Epithelial cell of proximal tubule (primary cell): ENCODE measurements at places on chromosomes 7 and 10.

GRCh38 chr10:50469288-50469687 lies 154.5 kb downstream of the SGMS1 start:
- DNase-seq: no peak

GRCh38 chr10:28564905-28565304 lies 32.0 kb downstream of the WAC start:
- DNase-seq: no peak

GRCh38 chr7:24764972-24765744 lies 7.9 kb upstream of the GSDME start:
- no peak for DNase-seq

- DNase-seq: no peak
Observed at GRCh38 chr10:69968830-69969229, 83.8 kb upstream of the MACROH2A2 start.

GRCh38 chr10:100518761-100519241 lies 860 bp downstream of the SEC31B start:
- DNase-seq: no peak

DNA sequence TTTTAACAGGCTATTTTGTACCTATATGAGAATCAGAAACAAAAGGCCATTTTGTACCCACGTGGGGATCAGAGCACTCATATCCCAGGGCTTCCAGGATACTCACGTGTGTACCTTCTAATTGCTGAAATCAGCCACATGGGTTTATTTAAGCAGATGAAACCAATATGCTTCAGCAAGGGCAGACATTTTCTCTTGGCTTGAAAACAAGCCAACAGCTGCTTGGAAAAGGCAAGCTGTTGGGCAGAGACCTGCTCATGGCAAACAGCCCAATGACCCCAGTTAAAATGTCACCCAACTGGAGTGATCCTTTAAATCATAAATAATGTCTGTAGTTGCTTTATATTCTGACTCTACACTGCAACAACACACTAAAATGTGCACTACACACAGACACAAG lies 26.5 kb upstream of the TOMM7 start:
- no peak for DNase-seq

- peak; percentile 12 for DNase-seq
Observed at GRCh38 chr10:60114765-60115586, 208.6 kb upstream of the CCDC6 start.

GRCh38 chr10:93034426-93034825 lies 26.2 kb upstream of the CYP26C1 start:
- DNase-seq: no peak

DNA sequence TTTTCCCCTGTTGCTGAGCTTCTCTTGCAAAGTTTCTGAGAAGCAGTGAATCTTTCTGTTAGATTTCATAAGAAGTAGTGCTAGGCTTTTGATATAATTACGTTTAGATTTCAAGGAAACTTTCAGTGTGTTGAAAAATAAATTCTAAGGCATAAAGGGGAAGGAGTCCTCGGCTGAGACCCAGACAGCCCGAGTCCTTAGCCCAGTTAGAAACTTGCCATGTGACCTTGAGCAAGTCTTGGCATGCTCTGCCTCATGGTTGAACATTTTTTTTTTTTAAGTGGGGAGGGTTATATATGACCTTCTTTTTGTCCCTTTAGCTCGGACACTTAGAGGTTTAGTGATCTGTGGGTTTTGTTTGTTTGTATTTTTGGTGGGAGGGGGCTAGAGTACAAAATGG lies 117.5 kb downstream of the TCF7L2 start:
- DNase-seq: no peak

- DNase-seq: no peak
Observed at GRCh38 chr7:45972629-45973312, 51.7 kb upstream of the IGFBP3 start.

DNA sequence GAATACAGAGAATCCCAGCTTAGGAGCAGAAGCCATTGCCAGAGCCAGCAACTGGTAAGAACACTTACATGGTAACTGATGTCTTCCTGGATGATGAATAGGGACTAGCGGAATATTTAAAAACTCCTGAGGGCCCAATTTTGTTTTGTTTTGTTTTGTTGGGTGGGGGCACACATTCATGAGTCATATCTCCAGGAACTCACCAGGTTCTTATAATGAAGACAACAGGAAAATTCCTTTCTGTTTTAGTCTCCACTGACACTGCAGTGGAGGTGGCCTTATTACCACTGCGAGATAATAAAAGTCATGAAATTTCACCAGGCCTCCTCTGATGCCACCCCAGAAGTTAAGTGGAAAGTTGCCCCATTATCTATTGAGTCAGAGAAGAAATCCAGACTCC lies 6.6 kb upstream of the CUZD1 start:
- DNase-seq: no peak

- DNase-seq: no peak
Observed at GRCh38 chr10:5305374-5305773, 59.4 kb upstream of the UCN3 start.

- DNase-seq: no peak
Observed at GRCh38 chr7:130758429-130759056, 24.5 kb upstream of the KLF14 start.

GRCh38 chr10:93849593-93849992 lies 44.2 kb upstream of the SLC35G1 start:
- DNase-seq: no peak

DNA sequence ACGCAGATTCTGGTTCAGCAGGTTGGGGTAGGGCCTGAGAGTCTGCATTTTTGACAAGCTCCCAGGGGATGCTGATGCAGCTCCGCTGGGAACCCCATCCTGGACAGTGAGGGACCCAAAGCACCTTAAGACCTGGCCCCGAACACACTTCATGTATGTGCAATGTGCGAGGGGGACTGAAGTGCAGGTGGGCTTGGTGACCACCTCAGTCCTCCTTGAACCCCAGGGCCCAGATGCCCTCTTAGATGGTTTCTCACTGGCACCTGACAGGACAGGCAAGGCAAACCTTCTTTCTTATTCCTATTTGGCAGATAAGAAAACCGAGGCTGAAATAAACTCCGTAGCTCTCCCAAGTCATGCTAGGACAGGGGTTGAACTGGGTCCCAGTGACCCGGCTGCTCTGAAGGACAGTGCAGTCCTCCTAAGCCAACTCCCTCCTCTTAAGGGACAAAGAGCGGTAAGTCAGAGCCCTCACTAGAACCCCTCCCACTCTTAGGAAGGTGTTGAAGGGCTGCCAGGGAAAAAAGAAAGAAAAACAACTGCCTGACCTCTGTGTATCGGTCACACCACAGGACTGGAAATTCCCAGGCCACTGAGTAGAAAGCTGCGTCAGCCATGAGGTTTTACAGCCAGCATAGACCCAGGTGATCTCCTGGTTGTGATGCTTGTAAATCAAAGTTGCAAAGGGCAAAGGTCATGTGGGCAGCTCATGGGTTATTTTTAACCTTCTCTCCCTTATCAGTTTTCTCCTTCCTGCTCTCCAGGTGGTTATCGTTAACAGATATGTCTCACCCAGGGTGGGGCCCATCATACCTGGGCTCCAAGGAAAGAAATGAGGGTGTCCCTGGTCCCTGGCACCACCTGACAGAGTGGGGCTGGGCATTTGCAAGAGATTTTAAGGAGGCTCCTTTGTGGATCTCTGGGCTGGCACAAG lies 90.9 kb upstream of the SMNDC1 start:
- DNase-seq: peak; percentile 99

GRCh38 chr7:129886167-129886817 lies 66.5 kb downstream of the UBE2H start:
- DNase-seq: no peak

DNA sequence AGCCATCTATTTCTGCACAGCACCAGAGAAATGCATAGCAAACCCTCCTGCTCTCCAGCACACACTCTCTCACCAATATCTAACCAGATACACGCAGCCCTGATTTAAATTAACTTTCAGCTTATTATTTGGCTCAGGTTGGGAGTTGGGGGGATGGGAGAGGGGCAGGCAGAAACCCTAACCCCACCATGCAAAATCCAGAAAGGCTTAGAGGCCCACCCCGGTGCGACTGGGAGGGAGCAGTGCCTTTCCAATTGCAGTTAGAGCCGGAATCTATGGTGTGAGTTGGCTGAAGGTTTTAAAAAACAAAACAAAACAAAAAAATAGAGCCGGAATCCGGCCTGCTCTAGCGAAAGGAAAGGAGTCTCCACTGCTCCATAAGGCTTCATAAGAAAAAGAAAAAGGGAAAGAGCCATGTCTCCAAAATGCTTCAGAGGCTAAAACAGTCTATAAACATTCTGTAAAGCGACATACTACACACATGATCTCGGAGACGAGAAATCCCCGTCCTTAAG lies 2.9 kb downstream of the IGF2BP3 start:
- DNase-seq: no peak

- peak; percentile 69 for DNase-seq
Observed at GRCh38 chr10:5070648-5071410, 23.4 kb upstream of the AKR1C3 start.

GRCh38 chr10:35442028-35442427 lies 105.7 kb downstream of the CCNY start:
- no peak for DNase-seq

DNA sequence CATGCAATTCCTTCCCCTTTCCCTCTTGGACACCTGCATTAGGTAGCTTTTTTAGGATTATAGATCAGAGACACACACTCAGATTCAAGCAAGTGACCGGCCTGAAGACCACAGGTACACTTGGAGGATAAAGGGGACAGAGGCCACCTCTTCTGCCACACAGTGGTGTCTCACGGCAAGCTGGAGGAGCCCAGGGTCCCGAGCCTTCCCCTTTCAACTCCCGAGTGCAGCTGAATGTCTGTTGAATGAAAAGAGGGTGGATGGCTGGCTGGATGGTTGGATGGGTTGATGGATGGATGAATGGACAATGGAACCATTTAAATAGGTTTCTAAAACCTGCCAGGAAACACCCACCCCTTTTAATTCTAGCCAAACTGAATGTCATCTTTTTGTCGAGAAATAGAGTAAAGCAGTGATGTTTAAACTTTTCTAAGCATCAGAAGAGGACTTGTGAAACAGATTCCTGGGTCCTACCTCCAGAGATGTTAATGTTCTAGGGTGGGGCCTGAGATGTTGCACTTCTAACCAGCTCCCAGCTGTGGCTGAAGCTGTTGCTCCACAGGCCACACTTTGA lies 49.2 kb upstream of the ZMIZ1 start:
- no peak for DNase-seq

- no peak for DNase-seq
Observed at GRCh38 chr10:104417637-104418292, 64.1 kb downstream of the CFAP58 start.

GRCh38 chr10:119667562-119668328 lies 16.6 kb downstream of the BAG3 start:
- DNase-seq: peak; percentile 85

GRCh38 chr7:142496545-142496991 lies 238.7 kb upstream of the PRSS58 start:
- no peak for DNase-seq

DNA sequence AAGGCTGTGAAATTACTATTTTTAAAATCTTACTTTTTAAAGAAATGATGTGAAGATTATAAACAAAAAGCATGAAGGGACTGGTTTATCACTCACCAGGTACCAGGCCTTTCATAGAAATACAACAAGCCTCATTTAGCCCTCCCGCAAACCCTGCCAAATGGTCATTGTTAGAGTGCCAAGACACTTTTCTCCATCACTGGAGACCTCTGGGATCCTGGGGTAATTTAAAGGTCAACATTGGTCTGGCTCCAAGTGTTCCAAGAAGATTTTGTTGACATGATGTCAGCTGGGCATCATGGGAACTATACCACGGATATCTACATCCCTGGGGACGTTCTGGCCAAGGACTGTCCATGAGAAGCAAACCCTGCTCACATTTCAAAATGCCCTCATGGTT lies 138.0 kb upstream of the FRMD4A start:
- DNase-seq: no peak

DNA sequence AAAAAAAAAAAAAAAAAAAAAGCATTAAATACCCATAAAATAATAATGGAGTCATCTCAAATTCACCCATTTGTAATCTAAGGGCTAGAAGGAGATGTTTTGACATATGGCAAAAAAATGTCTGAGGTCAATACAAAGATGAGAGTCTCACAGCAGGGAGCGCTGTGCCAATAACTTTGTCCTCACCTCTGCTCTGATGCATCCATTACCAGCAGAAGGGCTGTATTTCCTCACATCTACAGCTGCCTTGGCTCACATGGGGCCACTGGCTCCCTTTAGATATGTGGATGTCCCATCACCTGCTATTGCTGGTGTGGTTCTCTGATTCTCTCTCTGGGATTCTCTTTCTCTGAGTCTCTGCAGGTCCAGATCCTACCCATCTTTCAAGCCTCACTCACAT lies 90.3 kb upstream of the FAM133B start:
- no peak for DNase-seq

GRCh38 chr7:10706875-10707493 lies 266.7 kb upstream of the PHF14 start:
- no peak for DNase-seq

DNA sequence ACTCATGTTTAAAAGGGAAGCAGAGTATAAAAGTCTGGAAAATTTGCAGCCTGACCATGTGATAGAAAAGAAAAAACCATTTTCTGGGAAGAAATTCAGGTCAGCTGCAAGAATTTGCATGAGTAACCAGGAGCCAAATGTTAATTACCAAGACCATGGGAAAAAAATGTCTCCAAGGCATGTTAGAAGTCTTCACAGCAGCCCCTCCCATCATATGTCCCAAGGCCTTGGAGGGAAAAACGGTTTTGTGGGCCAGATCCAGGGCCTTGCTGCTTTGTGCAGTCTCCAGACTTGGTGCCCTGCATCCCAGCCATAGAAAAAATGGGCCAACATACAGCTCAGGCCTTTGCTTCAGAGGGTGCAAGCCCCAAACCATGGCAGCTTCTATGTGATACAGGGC lies 1019.6 kb upstream of the SORCS1 start:
- DNase-seq: no peak

- no peak for DNase-seq
Observed at GRCh38 chr10:8531116-8531515, 476.6 kb downstream of the GATA3 start.

DNA sequence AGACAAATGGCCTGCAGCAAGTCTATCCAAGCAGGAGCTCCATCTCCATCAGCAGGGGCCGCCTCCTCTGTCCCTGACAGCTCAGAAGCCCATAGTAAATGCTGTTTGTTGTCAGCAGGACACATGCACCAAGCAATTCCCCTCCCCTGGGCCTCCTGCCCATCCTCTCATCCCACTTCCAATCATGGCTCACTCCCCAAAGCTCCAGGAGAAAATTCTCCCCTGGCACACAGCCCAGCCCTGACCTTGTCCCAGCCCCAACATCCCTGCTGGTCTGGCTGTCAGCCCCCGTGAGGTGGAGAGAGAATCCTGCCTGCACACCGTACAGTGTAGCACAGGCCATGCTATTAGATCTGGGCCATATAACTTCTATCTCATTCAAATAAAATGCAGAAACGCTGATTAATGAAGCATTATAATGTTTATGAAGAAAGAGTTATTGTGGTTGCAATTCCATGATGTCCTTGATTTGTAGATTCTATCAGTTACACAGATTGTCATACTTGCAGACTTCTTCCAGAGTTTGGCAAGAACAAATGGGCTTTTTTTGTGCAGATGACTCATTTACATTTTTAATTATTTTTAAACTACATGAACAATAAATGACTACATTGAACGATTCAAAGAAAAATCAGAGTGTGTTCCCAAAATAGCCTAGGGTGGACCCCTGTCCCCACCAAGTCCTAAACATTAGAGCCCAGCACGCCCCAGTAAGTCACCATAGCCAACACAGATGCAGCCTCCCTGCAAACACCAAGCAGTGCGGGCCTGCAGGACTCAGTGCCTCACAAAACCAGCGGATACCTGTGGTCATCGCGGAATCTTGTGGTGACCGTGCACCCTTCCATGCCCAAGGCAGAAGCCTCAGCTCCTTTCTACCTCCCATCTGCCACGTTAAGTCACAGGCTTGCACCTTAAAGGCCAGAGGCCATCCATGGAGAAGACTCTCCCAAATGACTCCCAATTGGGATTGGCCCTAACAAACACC lies 70.1 kb downstream of the COBL start:
- DNase-seq: no peak

GRCh38 chr7:111384065-111384891 lies 178.0 kb downstream of the IMMP2L start:
- DNase-seq: no peak
